Stimulated activated effector memory CD8-positive, alpha-beta T cell treated with anti-CD3 and anti-CD28 coated beads, Interleukin-12 subunit alpha, Interleukin-12 subunit beta, amount 100 ng/mL, for 72 hours (primary cell): ENCODE measurements at places on chromosomes 3 and 15.

DNA sequence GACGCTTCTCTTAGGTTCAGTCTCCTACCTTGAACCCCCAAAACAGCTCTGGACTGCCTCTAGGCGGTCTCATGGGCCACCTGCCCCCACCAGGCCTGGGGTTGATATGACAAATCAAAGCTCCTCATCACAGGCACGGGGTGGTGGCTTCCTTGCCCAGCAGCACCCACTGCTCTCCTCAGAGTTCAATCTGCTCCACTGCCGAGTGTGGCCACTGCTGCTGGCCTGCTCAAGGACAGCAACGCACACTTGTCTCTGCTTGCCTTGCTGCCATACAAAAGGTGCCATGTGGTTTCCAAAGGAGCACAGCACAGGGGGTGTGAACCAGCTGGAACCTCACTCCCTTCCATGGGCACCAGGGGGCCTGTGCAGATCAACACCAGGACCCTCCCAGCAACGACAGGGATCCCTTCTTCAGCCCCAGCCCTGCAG lies 10.2 kb downstream of the KBTBD13 start:
- no peak for DNase-seq

DNA sequence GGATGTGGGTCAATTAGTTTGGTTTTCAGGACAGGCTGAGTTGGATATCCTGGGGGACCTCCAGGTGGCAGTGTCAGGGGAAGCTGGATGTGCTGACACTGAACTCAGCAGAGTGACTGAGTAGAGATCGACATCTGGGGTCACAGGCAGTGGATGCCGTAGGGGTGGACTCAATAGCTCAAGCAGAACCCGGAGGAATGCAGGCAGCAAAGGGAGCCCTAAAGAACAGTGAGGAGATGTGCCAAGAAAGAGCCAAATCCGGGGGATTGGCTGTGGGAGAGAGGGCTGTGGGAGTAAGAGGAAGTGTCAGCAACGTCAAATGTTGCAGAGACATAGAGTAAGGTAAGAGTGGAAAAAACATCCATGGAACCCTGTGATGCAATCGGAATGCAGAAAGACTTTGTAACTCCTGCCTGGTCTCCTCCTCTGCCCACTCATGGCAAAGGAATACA lies 11.6 kb downstream of the CCR5AS start:
- DNase-seq, result no peak

DNA sequence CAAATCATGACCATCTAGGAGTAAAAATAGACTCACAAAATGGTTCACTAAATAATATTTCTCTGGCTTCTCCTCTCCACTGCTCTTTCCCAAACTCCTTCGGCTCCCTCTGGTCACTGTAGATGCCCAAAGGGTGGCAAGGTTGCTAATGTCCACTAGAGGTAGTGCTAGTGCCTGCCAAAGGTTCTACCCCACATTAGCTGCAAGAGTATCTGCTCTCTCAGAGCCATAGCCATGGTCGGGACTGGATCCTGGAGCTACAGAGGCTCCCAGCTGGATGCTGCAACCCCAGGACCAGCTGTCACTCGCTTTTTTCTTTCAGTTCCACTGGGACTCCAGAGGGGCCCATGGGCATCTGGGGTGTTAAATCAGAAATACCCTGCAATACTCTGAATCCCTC lies 8.5 kb downstream of the HTR3D start:
- DNase-seq, result no peak

GRCh38 chr3:101273608-101274007 lies 46.8 kb downstream of the IMPG2 start:
- no peak for DNase-seq

- no peak for DNase-seq
Measured at GRCh38 chr15:41919954-41920538, 26.2 kb upstream of the SPTBN5 start.

GRCh38 chr3:65268426-65268825 lies 580.6 kb upstream of the ADAMTS9 start:
- no peak for DNase-seq

DNA sequence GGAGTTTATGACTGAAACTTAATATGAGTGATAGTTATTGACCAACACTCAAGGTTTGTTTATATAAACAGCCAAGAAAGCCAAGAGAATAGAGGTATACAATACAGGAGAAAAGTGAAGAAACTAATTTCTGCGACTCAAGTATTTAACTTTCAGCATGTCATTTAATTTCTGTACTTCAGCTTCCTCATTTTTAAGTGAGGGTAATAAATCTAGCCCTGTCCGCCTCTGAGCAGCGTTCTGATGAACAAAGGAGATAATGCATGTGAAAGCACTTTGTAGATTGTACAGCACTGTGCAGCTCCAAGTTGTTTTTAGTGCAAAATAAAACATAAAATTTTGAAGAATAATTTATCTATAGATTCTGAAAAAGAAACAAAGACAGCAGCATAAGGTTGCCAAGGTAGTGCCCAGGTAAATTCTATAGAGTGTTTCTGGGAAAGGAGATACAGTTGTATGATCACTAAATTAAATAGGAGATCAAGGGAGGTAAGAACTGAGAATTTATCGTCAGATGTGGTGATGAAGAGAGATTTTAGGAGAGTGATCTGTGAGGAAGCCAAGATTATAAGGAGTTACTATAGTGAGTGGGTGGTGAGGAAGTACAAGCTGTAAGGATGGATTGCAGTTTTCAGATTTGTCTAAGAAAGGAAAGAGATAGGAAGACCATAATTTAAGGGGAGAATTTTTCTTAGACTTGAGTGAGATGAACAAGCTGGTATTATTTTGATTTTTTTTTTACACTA lies 71.3 kb downstream of the RASA2 start:
- DNase-seq, result no peak

DNA sequence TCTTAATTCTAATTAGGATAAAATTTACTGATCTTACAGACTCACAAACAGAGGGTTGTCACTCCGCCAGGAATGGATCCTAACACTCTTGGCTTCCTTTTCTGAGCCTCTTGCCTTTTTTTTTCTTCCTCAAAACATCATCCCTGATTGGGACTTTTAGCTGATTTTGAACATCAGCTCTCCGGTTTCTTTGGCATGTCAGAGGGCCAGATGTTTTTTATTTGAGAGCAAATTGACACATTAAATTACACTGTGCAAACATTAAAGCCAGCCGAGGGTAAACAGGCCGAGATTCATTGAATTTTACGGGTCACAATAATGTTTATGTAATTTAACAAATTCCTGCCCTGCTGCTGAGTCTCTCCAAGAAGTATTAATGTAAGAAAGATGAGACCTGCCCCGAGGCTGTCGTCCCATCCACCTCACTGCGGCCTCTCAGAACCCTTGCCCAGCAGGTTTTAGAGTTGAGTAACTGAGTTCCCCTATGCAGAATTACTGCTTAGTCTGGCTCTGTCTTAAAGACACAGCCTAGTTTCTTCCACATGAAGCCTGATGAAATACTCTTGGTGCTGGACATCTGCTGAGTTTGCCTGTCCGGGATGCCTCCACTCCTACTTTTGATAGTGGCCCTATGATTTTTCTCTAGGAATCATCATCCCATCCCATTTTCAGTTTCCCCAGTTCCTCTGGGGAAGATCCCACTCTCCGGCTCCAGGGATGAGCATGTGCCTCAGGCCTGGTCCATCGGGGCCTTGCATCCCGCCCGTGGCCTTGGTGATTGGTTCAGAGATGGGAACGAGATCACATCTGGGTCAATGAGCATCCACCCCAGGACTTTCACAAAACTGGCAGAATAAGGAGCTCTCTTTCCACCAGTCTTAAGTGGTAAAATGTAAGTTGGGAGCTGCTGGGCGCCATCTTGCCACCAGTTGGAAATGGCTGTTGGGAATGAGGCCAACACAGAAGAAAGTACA lies 226.6 kb upstream of the TLE3 start:
- DNase-seq, result no peak

DNA sequence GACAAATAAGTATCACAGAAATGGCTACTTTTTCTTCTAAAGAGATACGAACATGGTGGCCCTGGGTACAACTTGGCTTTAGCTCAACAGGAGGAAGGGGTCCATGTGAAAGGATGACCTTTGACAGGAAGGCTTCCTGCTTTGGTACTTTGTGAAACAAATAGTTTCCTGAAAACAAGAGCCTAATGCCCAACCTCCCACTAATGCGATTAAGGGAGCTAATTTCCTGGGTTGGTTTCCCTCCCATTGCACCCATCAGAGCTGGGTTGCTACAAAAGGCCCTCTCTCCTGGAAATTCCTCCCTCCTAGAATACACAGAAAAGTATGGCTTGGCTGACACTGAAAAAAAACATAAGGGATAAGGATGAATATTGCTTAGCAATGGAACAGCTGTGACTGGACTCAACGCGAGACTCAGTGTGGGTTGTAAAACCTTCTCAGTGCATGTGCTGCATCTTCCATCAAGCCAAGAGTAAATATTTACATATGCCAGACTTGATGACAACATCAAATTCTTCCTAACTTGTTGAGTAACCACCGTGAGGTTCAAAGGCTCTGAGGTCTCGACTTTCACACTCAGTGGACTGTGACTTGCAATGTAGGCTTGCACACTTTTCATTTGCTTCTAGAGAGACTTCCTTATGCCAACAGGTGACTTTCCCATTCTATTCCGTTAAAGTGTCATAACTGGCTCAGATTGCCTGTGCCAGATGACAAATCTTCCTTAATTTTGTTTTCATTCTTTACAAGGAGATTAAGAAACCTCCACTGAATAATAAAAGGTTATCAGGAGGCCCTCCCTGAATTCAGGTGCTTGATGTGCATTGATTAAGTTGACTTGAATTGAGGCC lies 60.1 kb downstream of the ADAMTS9 start:
- DNase-seq, result no peak

GRCh38 chr15:66833371-66833770 lies 131.3 kb downstream of the SMAD6 start:
- DNase-seq, result no peak

- no peak for DNase-seq
Measured at GRCh38 chr15:69971771-69972170, 125.9 kb downstream of the TLE3 start.

DNA sequence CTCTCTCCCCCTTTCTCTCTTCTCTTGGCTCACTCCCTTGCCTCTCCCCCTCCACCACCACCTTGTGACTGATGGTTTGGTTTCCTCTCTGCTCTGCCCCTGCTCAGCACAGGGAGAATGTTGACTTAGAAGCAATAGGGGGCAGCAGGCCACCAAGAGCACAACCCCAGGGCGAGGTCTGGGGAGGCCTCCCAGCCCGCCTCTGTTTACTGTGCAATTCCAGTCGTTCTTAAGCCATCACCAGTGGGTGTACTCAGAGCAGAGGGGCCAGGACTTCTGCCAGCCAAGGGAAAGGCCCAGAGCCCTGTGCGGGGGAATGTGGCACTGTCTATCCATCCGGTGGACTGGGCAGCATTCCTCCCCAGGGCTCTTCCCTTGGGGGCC lies 5.7 kb upstream of the APEH start:
- no peak for DNase-seq

DNA sequence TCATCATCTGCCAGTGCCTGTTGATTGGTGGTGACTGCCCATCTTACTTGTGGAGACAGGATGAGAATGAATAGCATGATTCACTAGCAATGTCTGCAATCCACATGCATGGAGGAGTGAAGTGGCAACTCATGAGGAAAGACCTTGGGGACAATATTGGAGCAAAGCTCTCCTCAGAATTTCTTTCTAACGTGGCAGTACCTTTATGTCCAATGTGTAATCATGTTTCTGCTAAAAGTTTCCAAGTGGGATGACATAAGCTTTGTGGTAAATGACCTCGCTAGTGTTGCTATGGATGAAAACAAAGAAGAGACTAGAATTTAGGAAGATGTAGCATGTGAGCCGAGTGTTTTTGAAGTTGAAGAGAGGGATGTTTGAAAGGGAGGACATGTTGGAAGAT lies 117.8 kb downstream of the CPNE4 start:
- no peak for DNase-seq

DNA sequence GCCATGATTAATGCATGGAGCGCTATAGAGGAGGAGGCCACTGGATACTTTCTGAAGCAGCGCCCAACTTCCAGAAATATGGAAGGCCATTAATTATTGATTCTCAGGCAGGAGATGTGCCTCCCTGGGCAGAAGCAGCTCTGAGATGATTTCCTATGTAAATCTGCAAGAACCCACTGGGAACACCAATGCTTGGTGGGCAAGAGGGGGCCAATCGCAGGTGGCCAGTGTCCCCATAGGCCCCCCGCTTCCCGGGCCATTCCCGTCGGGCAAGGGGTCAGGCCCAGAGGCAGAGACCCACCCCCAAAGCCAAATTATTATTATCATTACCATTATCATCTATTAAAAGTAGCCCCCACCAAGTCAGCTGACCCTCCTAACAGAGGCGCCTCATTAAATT lies 288.0 kb upstream of the TLE3 start:
- no peak for DNase-seq
